ENCODE measurements at places on chromosomes 6 and 20.

DNA sequence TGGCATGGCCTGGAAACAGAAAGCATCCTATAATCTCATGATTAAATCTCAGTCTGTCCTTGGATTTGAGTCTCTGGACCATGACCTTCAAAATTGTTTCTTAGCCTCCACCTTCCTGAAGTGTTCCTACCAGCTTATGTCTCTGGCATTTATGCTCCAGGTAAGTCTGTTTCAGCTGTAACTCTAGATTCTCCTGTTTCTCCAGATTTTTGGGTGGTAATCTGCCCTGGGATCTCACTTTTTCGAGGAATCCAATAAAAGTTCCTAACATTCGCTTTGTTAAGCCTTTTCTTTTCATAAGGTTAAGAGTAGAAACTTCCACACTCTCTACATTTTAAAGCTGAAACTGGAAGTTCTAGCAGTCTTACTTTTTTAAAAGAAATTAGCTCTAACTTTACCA lies 318.5 kb downstream of the C6orf118 start:
- DNase-seq = no peak

DNA sequence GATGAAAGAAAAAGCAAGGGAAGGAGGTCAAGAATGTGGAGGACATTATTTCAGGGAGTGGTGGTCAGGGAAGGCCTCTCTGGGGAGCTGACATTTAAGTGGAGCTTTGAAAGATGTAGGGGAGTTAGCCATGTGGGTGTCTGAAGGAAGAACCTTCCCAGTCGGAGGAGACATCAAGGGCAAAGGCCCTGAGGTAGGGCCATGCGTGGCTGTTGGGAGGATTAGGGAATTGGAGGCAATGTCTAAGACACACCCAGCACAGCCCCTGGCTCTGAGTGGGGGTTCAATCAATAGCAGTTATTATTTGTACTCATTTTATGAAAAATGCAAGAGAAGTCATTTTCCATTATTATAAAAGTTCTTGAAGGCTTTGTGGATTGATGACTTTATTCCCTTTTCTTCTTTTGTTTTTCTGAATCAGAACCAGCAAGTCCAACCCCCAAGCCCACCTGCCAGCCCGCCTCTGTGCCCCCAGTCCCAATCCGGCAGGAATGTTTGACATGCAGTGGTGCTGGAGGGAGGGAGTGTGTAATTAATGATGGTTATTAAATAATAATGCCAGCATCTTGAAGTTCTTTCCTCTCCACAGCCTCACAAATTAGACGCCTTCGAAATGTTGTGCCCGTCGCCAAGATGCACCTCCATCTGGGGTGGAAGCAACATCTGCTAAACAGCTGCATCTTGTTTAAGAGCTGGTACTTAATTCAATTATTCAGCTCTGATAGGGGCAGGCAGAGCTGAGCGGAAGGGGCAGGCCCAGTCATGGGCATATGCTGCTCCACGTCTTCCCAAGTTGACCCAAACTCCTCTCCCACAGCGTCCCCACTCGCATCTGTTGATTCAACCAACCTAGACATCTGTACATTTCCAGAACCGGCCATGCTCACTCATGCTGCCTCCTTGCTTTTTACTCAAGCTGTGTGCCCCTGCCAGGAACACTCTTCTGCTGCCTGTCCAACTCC lies 81.3 kb upstream of the SIRPA start:
- DNase-seq = no peak

DNA sequence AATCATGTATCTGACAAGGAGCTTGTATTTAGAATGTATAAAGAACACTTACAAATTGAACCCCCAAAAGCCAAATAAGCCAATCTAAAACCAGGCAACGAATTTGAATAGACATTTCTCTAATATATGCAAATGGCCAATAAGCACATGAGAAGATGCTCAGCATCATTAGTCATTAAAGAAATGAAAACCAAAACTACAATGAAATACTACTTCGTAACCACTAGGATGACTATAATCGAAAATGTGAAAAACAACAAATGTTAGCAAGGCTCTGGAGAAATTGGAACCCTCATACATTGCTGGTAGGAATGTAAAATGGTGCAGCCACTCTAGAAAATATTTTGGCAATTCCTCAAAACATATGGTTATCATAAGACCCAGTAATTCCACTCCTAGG lies 105.8 kb upstream of the TOP1 start:
- DNase-seq = no peak

DNA sequence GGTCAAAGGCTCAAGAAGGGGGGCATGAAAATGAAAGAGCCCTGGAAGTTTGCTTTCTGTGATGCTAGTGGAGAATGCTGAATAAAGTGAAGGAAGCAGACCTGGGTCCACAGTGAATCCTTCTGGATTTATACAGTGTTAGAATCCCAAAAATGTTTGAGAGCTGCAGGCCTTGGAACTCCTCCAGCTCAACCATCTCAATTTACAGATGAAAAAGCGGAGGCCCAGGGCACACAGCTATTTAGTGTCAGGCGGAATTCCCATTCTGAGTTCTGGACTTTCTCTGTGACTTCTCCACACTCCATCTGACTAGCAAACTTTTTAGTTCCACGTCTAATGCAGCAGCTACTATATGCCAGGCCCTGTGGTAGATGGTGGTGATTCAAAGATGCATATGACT lies 1.5 kb upstream of the PRSS35 start:
- no peak for DNase-seq

DNA sequence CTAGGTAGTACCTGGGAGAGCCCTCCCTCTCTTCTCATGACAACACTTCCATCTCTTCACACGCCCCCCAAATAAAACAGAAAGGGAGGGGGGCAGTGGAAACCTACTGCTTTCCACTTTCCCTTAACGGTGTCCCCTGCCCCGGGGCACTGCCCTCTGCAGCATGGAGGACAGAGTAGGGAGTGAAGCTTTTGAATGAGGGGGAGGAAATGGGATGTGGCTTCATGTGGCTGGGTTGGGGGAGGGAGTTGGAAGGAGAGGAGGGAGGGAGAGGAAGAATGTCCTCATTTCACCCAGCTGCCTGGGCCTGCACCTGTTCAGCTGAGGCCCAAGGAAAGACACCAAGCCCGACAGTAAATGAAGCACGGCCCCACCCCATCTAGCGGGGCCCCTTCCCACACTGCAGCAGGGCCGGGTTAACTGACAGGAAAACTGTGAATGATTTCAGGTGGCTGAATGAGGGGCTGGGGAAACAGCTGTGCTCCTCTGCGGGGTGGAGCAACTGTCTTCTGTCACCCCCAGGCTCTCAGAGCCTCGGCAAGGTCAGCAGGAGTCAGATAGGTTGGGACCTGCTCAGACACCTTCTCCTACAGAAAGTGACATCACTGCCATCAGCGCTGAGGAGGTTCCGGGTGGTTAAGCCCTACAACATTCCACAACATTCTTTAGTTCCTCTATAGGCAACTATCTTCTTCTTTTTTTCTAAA lies 40.0 kb upstream of the TAF8 start:
- DNase-seq = peak; percentile 11

DNA sequence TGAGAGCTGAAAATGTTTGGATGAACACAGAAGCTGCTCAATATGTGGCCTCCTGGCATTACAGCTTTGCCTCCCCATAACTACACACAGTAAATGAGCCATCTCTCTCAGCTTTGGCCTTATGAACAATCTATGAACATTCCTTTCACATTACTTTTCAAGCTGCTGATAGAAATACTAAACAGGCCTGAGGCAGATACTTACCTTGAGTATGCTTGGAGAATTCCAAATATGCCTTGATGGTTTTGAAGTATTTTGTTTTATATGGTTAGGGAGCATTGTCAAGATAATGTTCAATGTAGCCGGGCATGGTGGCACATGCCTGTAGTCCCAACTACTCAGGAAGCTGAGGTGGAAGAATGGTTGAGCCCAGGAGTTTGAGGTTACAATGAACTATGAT lies 104.5 kb downstream of the CD24 start:
- DNase-seq = no peak

DNA sequence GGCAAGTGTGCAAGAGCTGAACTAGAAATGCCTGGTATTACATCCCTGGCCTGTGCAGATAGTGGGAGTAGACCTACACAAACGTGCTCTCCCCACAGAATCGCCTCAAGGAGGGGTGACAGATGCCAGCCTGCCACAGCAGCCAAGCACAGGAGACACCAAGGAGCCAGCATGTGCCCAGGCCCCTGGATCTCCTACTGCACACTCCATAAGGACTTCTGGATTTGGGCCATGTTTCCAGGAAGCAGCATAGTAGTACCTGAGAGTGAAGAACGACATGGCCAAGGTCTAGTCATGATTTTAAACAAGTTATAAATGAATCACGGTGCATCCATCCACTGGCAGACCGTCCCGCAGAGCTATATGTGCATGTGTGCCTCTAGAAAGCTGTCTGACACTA lies 232.2 kb downstream of the SYNDIG1 start:
- DNase-seq = no peak

DNA sequence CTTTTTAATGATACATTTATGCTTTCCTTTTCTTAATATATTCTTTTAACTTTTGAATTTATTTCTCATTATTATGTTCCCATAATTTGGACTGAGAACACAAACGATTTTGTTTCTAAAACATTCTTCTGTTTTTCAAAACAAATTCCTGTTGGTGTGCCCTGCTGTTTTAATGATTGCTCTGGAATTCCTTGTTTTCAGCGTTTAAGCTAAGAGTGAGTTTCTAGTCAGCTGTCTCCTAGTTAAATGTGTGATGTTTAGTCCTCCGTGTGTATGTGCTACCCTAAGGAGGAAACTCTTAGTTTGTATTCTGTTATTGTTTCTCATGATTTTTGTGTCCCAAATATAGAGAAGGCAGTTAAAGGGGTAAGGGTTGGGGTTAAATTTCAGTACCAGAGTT lies 306.1 kb upstream of the RGS17 start:
- DNase-seq = no peak

DNA sequence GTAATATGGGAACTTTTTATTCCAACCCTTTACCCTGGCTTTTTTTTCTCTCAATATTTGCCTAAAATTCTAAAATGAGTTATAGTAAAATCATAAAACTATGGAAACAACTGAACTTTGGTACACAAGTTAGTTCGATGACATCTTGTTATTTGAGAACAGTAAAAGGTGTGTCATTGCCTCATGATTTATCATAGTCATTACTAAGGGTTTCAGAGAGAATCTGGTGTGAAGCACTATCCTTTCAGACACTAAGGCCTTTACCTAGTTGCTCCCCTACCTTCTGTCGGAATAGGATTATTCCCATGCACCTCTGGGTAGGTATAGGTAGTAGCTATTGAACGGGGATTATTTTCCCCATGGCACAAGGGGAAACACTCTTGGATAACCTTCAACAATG lies 11.4 kb downstream of the TAF11 start:
- no peak for DNase-seq

DNA sequence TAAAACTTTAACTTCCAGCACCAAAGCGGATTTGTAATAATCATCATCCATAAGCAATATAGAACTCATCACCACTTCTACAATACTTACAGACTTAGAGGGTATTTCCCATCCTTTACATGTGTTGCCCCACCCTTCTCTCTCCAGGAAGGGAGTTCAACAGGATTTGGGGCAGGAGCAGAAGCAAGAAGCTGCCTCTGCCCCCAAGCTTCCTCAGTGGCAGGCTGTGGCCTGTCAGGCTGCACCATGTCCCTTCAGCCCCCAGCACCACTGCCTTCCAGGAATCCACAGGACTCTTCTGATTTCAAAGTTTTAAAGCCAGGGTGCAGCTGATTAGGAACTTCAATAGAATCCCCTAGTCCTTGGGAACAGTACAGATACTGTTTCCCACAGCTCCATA lies 36.7 kb upstream of the MCM9 start:
- DNase-seq = no peak

- no peak for DNase-seq
Observed at GRCh38 chr6:79833964-79834284, 113.4 kb downstream of the ELOVL4 start.

DNA sequence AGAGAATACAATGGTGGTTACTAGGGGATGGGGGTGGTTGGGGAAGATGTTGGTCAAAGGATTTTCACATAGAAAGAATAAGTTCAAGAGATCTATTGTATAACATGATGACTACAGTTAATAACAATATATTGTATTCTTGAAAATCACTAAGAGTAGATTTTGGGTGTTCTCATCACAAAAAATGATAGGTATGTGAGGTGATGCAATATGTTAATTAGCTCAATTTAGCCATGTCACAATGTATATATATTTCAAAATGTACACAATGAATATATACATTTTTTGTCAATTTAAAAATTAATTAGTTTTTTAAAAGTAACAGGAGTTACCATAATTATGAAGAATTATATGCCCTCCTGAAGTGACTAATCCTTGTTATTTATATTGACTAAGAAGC lies 22.3 kb downstream of the ZNF133 start:
- no peak for DNase-seq

GRCh38 chr20:2385026-2385425 lies 4.3 kb downstream of the TGM6 start:
- no peak for DNase-seq

GRCh38 chr6:167290786-167291622 lies at the start of gene UNC93A:
Gene UNC93A, plus strand, starts transcription at chr6:167291315. Its CDS starts 175 bp downstream, at chr6:167291490.
- no peak for DNase-seq

- no peak for DNase-seq
Observed at GRCh38 chr6:112348334-112348874, 1.3 kb downstream of the RFPL4B start.

DNA sequence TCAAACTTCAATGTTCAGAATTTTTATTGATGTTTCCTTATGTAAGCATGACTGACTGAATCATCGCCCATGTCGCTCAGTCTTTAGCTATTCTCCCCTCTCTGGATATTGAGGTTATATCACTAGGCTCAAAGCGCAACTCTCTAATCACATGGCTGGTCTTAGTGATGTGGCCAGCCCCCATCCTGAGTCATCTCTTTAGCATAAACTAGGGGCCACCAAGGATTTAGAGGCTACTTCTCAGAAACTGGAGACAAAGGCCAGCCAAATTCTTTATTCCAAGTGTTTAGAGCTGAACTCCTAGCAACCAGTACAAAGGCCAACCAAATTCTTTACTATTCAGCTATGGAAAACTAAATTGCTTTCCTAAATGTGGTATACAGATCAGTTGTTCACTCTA lies 61.4 kb downstream of the FAM135A start:
- no peak for DNase-seq

GRCh38 chr6:131823276-131823902 lies 15.6 kb downstream of the ENPP1 start:
- no peak for DNase-seq

- DNase-seq = no peak
Observed at GRCh38 chr6:40958738-40959137, 80.3 kb downstream of the UNC5CL start.

GRCh38 chr6:13486679-13487121 lies 700 bp downstream of the GFOD1 start:
- DNase-seq = peak; percentile 36

DNA sequence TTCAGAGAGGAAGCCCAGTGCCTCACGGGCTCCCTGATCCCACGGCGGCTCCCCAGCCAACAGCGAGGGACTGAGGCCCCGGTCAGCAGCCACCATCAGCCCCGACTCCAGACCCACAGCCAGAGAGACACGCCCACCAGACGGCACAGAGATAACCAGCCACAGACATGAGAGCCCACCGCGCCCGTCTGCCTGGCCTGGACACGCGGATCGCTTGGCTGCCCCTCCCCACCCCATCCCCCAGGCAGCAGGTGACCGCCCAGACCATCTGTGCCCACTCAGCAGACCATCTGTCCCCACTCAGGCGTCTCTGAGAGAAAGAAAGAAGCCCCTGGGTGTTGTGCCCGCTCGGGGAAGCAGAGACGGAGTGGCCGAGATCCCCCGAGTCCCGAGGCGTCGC lies 55.5 kb upstream of the CHRNA4 start:
- no peak for DNase-seq
